Caudate nucleus (tissue), 63 donors: ENCODE measurements at places on chromosomes 5 and 9.

DNA sequence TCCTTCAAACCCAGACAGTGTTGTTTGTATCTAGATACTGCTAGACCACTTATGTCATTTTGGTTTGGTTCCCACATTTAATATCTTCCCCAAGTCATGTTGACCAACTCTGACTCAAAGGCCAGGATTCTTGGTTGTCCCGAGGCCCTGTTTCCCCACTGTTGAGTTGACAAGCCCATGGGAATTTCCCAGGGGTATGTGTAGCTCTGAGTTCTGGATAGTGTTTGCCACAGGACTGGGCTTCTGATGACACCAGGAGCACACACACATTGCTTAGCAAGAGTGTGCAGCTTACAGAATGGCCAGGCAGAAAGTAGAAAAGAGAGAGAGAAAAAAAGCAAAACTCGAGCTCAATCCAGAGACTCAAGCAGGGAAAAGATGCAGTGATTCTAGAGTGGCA is 214.4 kb downstream of the NXNL2 start:
- DNase-seq = no peak

- no peak for DNase-seq
Observed at GRCh38 chr9:98323831-98324135, 68.3 kb upstream of the TBC1D2 start.

DNA sequence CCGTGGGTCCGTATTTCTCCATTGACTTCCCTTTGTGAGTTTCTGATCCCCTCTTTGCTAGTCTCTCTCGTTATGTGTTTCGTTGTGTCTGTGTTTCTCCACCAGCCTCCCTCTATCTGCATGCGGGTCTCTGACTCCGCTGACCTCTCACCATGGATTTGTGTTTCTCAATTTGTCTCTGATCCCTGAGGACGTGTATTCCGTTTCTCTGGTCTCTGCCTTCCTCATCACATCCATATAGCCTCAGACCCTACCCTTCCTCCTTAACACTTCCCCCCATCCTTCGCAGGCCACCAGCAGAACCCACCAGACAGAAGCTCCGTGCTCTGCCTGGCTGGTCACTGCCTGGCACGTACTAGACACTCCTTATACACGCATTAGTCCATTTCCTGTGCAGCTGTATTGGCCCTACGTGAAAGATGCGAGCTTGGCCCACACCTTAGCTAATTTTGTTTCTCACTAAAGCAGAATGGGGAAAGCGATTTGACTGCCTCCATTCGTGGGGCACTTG is 631 bp downstream of the B4GALT7 start:
- DNase-seq = no peak

DNA sequence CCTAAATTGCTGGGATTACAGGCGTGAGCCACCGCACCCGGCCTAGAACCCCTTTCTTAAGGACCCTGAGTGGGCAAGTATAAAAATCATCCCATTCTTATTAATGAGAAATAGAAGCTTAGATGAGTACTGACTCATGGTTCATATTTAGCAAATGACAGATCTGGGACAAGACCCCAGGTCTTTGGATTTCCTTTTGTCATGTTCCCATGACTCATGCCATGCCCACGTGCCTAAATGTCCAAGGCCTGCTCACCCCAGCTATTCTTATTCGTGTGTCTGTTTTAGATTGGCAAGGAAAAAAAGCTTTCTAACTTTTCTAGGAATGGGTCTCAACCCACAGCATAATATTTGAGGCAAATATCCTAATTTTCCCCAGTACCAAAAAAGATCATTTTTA is 57.7 kb upstream of the RPS23 start:
- no peak for DNase-seq

DNA sequence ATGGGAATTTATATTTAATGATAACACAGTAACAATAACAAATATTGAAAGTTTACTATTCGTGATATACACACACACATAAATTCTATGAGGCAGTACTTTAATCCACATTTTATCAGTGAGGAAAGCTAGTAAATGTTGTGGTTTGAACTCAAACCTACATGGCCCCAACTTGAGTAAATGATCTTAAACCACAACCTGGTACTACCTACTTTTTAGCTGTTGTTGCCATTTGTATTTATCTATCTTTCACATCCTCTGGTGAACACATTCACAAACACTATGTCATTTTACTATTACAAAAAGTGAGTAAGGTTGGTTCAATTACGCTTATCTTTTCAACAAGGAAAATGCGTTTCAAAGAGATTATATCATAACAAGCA is 186.1 kb downstream of the SMC2 start:
- DNase-seq = no peak

DNA sequence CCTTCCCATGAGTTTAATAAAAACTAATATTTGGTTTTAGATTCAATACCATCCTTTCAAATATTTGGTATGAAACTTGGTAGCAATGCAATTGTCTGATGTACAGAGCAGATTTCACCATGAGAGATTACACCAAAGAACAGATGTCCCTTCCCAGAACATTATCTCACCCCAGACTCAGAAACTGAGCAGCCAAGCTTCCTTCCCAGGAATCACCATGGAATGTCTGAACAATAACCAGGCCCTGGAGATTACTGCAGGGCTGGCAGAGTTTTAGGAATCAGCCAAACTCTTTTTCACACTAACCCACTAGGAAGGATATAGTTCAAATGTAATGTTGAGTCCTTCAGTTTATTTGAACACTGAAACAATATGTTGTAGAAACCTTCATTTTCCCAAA is 23.9 kb downstream of the CLTA start:
- no peak for DNase-seq

DNA sequence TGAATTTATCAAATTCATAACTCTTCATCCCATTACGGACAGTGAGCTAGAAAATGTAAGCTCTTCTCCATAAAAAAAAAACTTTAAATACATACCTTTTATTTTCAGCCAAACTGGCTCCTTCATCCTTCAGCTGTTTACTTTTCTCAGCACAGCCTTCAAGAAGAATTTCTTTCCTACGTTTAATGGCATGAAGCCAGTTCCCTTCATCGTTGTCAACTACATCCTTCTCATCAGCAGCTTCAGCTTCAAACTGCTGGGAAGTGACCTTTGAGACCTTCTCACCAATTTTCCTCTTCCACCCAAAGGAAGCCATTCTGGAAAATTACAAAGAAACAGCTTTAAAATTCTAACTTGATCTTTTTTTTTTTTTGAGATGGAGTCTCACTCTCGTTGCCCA is 9.1 kb downstream of the TTC33 start:
- DNase-seq = no peak

DNA sequence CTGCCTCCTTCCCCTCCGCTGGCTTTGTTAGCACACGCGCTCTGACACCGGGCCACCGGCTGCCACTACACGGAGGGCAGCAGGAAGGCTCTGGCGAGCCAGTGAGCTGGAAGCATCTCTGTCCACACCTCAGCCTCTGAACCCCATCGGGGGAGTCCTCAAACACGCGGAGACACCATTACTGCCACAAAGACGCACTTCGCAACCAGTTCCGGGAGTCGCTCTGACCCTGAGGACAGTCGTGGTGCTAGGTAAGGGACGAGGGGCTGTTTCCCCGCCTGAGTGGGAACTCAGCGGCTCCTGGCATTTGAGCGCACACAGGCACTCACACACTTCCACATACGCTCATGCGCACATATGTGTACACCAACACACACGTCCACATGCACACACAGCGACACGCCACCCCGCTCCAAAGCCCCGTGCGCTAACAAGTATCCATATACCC is 160.0 kb downstream of the C9orf152 start:
- no peak for DNase-seq

DNA sequence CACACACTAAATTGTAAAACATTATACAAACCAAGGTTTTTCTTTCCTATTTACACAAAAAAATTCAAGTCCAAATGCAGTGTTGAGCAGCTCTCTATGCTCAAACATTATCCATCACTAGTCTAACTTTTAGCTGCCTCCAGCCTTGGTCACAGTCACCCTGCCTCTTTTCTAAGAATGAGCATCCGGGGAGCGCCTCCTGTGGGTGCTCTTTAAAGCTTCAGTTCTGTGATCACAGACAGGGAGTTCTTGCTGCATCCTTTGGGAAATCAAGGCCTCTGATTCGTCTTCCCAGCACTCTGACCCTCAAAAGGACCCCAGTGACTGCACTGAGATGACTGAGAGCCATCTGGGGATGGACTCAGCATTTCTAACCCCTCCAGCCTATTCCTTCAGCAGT is 289.6 kb downstream of the SEC61B start:
- DNase-seq = no peak

GRCh38 chr9:124928116-124928515 is 12.8 kb downstream of the GOLGA1 start:
- DNase-seq = no peak

DNA sequence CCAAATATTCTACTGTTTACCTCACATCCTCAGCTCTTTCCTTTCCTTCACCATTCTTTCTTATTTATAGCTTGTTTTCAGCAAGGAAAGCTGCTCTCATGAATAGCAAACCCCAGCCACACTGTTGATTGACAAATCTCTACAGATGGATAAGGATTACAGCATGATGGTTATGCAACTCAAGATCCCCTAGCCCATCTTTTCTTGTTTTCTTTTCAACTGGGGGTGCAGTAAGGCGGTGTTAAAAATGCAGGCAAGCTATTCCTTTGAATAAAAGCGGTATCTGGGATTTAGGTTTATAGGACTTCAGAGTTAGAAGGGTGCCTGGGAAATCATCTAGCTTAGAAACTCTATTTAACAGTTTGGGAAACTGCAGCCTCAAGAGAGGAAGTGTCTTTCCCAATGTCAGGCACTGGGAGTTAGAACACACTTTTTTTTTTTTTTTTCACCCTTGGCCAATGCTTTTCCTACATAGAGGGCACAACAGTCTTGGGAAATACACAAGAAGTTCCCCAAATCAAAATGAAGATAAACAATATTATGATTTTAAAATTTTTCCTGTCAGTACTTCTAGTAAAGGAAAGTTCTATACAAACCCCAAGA is 2.6 kb downstream of the SPARC start:
- DNase-seq = no peak

DNA sequence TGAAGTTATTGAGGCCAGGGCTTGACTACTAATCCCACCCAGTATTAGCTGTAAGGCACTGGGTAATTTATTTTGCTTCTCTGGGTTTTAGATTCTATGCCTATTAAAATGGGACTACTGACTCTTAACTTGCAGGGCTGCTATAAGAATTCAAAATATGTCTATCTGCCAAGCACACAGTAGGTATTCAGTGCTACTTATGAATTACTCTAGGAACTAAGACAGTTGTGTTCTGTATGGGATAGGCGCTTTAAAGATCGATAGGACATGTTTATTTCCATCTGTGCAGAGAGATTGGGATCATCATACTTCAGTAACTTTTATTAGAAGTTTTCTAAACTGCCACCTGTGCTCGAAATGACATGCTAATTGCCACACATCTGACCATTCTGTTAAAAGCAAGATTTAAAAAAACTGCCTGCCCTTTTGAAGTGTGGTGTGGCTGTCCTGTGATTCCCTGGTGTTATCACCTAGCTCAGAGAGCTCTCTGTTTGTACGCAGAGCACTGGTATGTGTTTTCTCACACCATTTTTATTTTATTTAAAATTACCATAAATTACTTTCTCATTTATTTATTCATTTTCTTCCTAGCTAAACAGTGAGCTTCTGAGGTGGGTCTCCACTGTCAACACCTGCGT is 58.7 kb downstream of the FYB1 start:
- DNase-seq = no peak

- no peak for DNase-seq
Observed at GRCh38 chr9:2837915-2838314, 6.0 kb downstream of the PUM3 start.
